ENCODE measurements at places on chromosomes 2 and 18.

- DNase-seq = no peak
Observed at GRCh38 chr18:42268798-42269197, 313.8 kb downstream of the PIK3C3 start.

GRCh38 chr2:213266421-213266820, 17.8 kb upstream of the SPAG16 start:
- no peak for DNase-seq

GRCh38 chr2:224369028-224369632, 32.8 kb downstream of the FAM124B start:
- no peak for DNase-seq

DNA sequence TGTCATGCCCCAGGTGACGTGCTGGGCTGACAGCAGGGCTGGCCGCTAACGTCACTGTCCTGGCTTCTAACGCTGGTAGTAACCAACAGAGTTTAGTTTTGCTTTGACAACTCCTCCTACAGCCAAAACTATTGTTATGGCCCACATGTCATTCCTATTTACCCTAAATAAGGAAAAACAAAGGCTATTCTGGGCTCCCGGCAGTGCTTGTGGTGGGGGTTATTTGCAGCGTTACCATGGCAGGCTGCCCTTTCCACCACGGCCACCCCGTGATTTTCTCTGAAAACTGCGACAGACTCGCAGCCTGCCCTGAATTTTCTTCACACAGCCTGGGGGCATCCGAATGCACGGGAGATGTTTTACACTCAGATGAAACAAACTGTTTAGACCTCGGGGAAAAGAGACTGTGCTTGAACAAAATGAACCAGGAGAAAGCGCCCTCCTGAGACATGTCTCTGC, 115.2 kb downstream of the FAM210A start:
- no peak for DNase-seq

DNA sequence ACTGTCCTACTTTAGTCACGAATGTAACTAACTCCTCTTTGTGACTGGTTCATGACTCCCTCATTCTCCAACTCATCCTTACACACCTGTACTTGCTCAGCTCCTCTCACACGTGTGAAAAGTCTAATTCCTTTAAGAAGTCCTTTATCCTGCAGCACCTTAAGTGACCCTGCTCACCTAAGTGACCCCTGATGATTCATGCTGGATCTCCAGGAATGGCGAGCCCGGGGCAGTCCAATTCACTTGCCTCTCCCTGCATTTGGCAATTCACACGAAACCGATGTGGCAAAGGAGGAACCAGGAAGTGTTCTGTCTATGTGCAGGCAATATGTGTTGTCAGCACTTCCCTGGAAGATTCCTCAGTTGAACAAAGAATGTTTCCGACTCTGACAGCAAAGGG, 189.8 kb upstream of the NABP1 start:
- no peak for DNase-seq

DNA sequence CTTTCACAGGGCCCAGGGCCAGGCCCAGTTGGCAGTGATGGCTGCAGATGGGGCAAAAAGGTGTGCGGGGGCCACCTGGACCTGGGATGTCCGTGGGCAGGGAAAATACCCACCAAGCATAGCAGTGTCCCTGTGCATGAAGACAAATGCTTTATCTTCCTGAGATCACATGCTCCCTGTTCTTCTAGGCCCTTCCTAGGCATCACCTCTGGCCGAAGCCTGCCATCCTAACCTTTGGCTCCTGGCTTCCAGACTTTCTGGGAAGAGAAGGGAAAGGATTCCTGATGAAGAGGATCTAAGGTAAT, 105.0 kb upstream of the SMAD2 start:
- no peak for DNase-seq

DNA sequence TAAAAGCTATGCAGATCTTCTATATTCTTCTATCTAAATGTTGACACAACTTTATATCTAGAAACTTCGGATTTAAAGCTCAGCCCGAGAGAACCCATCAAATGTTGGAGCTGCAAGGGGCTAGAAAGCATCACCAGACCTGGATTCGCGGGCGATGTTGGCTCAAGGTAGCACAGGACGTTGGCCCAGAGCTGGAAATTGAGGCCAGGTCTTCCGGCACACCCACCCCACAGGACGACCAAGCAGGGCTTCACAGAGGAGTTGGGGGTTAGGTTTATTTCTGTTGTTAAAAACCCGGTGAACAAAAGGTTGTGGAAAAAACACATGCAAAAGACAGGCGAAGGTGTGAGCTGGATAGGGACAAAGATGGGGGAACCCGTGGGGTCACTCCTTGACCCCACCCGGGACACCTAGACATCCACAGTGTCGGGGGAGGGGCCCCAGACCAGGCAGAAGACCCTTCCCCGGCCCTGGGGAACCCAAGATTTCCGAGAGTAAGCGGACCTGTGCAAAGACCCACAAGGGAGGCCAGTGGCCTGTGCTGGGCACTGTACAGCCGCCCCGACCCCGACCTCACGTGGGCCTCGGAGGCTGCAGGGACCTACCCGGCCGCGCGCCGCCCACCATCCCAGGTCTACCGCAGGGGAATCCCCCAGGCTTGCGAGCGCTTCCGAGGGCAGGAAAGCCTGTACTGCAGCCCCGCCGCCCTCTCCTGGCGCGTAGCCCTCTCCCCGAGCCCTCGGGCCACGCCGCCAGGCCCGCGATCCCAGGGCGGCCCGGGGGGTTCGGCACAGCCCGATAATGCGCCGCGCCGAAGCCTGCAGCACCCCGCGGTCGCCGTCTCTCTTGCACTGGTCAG, 1.8 kb upstream of the AGBL5 start:
- peak; percentile 61 for DNase-seq

DNA sequence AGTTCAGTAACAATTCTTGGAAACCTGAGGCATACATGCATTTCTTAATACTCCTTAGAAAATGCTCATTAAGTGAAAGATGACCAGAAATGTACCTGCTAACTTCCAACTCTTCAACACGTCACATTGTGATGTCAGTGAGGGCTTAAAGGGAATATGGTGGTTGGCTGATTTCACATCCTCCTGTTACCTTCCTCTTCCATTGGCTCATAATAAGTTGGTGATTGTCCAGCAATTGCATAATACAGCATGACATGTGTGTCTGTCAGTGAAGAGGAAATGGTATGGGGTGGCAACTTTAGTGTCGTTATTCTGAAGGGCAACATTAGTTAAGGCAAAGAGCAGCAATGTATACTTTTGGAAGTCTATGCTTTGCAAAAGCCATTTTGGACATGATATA, 26.0 kb downstream of the PLEK start:
- no peak for DNase-seq

DNA sequence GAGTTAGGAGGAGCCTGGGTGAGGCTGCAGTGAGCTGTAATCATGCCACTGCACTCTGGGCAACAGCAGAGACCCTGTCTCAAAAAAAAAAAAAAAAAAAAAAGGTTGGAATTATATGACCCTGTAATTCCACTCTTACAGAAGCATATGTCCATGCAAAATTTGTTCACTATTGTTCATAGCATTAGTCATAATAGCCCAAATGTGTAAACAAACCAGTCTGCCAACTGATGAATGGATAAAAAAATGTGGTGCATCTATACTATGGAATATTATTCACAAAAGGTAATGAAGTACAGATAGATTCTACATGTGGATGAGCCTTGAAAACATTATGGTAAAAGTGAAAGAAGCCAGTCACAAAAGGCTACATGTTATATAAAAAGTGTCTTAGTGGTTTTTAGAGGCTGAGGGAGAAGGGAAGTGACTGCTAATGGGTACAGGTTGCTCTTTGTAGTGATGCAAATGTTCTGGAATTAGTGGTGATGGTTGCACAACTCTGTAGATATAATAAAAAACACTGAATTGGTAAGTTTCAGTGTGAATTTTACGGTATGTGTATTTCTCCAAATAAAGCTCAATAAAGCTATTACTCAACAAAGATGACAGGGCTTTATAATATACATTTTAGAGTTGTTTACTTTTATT, 9.4 kb downstream of the COA5 start:
- no peak for DNase-seq

Data from stimulated activated CD8-positive, alpha-beta memory T cell treated with anti-CD3 and anti-CD28 coated beads, Interleukin-4, amount 100 ng/mL, for 24 hours (primary cell).